Ovary (tissue), 10 donors: ENCODE measurements at places on chromosomes 4 and X. TPM values are rescaled to one million over a fixed set of nuclear protein-coding genes. Genes with fewer than 3 reads are reported as not detected.

The GRIA3 gene
- 2.0 TPM for total RNA-seq

The RGN gene
- total RNA-seq: 31.8 TPM

The NMU gene
- total RNA-seq: not detected

The FOXR2 gene
- total RNA-seq: not detected

GRCh38 chrX:95056901-95057300 is 1382.9 kb downstream of the FAM133A start:
- no peaks in the 10 kb centered on the region for H3K4me1 ChIP-seq
- H3K4me3 ChIP-seq: no peak overlapping the region
- H3K36me3 ChIP-seq: no peaks in the 10 kb centered on the region
- H3K27me3 ChIP-seq: no peaks in the 10 kb centered on the region
- DNase-seq: no peak

DNA sequence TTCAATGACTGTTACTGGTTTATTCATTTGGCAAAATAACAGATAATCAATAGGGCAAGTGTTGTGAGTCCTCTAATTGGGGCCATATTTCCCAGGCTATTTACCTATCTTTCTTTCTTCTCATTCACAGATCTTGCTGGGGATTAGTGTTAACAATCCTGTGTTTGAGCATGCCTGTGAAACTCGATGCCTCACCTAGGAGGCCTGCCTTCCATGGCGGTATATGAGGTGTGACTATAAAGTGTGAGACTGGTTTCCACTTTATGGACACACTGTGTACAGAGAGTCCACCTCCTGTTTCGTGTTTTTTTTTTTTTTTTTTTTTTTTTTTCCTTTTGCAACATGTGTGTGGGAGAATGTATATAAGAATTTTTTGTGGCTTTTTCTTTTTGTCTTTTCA is 199.3 kb downstream of the BMPR1B start:
- DNase-seq: no peak
- no peaks in the 10 kb centered on the region for H3K27me3 ChIP-seq
- no peak overlapping the region for H3K4me3 ChIP-seq
- no peaks in the 10 kb centered on the region for H3K36me3 ChIP-seq

- no peaks in the 10 kb centered on the region for H3K27me3 ChIP-seq
- H3K4me3 ChIP-seq: no peak overlapping the region
- no peaks in the 10 kb centered on the region for H3K4me1 ChIP-seq
- no peak overlapping the region for H3K27ac ChIP-seq
Observed at GRCh38 chr4:63814171-63814964, 594.9 kb downstream of the TECRL start.

DNA sequence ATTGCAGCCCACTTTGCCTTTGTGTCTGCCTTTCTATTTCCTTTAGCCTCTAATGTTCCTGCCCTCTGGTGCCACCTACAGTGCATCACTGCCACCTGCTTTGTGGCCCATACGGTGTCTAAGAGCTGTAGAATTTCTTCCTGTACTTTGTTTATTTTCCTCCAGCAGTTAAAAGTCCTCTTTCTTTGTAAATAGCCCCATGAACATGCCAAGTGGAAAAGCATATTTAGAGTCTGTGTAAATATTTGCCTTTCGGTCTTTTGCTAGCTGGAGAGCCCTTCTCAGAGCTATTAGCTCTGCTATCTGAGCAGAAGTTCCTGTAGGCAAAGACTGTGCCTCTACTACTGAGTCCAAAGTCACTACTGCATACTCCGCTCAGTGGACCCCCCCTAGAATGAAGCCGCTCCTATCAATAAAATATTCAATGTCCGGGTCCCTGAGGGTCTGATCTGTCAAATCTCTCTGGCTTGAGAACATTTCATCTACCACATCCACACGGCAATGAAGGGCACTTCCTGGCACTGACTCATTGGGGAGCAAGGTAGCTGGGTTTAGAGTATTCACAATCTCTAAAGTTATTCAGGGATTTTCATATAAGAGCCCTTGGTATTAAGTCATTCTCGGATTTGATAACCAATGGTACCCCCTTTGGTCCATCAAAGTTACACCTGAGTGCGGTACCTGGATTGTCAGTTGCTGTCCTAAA is 36.3 kb downstream of the SULT1E1 start:
- H3K27me3 ChIP-seq: no peaks in the 10 kb centered on the region
- H3K4me1 ChIP-seq: no peaks in the 10 kb centered on the region
- H3K4me3 ChIP-seq: no peak overlapping the region
- no peak overlapping the region for H3K27ac ChIP-seq
- no peak for DNase-seq
- no peaks in the 10 kb centered on the region for H3K36me3 ChIP-seq

DNA sequence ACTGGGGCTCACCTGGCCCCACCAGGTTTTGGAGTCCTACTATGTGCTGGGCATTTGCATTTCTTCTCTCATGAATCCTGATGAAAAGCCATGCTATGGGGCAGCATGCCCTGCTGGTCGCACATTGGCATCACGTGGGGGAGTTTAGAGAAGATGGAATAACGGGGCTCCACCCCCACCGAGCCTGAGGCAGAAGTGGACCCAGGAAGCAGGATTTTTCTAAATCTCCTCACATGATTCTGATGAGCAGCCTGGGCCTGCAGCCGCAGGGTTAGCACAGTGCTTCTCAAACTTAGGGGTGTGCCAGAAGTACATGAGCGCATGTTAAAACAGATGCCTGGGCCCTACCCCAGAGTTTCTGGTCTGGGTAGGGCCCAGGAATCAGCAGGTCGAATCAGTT is 4.6 kb upstream of the SORCS2 start:
- no peaks in the 10 kb centered on the region for H3K27me3 ChIP-seq
- H3K4me1 ChIP-seq: peaks cover 5% of the 10 kb centered on the region
- H3K27ac ChIP-seq: no peak overlapping the region
- no peak for DNase-seq
- H3K4me3 ChIP-seq: no peak overlapping the region

DNA sequence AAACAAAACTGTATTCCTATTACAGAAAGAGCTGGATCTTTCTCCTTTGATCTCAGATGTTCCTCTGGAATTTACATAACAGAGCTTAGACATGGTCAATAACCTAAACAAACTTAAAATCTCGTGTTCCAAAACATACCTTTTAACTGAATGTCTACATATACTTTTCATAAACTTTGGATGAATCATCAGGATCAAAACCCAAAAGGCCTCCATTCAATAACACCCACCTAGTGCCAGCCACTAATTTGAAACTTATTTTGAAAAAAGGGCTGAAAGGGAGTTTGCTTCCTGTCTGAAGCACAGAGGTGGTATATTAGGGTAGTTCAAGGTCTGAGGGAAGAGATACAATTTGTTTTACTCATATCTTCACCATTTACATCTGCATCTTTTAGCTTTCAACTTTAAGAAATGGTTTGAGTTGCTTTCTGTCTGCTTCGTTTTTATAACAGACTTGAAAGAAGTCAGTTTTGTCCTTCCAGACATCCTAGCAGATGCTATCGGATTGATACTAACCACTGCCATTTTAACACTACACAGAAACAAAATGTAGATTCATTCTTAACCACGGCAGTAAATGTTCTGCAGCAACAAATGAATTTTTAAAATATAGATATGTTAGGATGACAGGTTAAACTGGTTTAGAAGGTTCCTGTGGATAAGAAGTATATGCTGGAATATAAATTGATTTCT is 242.8 kb upstream of the DKK2 start:
- no peak overlapping the region for H3K4me3 ChIP-seq
- no peaks in the 10 kb centered on the region for H3K27me3 ChIP-seq
- no peaks in the 10 kb centered on the region for H3K36me3 ChIP-seq
- DNase-seq: no peak
- H3K4me1 ChIP-seq: no peaks in the 10 kb centered on the region

DNA sequence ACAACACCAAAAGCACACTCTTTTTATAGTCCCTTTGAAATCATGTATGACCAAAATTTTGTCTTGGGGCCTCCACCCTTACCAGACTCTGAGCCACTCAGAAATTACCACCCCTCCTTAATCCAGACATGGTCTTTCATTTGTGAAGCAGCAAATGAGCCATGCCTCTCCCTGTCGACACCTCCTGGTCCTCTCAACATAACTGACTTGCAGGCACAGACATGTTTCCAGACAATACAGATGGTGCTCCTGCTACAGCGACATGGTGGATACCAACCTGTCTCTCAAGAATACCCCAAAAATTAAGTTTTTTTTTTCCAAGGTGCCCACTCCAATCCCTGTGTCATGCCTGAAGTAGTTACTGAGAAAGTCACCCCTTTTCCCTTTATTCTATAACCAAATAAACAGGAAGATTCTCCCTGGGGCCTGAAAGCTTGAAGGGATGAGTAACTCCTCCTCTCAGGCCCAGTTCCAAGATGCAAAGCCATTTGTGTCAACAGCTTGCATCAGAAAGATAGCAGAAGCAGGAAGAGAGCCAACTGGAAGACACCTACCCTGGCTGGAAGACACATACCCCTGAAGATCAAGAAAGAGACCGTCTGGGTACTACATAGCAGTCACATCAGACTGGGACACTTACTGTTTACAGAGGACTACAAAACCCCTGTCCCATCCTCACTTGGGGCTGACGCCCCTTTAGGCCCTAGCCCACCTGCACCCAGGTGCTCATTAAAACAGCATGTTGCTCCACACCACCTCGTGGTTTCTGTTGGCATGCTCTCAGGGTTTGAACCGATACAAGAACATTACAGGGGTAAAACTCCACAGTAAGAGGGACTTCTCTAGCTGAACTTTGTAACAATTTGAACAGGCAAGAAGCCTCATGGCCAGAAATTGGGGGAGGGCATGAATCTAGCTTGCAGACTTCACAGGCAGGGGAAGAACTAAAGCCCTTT is 5.5 kb upstream of the UGT2B17 start:
- no peak for DNase-seq
- no peaks in the 10 kb centered on the region for H3K27me3 ChIP-seq
- H3K27ac ChIP-seq: no peak overlapping the region

DNA sequence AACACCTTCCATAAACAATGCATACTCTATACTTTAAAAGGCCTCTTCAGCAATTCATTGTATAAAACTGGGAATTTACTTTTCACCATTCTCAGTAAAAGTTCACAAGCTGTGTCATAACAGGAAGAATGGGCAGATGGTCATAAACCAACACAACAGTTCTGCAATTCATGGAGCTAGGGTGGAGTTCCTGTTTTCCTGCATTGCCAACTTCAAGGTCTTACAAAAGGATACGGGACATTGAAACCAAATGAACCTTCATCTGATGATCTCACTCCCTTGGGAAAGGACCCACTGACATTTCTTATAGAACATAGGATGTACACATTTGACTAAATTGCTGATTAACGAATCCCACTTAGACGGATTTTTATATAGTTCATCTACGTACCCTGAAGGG is 4.1 kb downstream of the KDR start:
- no peak for DNase-seq
- H3K27ac ChIP-seq: no peak overlapping the region
- H3K36me3 ChIP-seq: no peaks in the 10 kb centered on the region
- no peaks in the 10 kb centered on the region for H3K27me3 ChIP-seq
- H3K4me1 ChIP-seq: no peaks in the 10 kb centered on the region

DNA sequence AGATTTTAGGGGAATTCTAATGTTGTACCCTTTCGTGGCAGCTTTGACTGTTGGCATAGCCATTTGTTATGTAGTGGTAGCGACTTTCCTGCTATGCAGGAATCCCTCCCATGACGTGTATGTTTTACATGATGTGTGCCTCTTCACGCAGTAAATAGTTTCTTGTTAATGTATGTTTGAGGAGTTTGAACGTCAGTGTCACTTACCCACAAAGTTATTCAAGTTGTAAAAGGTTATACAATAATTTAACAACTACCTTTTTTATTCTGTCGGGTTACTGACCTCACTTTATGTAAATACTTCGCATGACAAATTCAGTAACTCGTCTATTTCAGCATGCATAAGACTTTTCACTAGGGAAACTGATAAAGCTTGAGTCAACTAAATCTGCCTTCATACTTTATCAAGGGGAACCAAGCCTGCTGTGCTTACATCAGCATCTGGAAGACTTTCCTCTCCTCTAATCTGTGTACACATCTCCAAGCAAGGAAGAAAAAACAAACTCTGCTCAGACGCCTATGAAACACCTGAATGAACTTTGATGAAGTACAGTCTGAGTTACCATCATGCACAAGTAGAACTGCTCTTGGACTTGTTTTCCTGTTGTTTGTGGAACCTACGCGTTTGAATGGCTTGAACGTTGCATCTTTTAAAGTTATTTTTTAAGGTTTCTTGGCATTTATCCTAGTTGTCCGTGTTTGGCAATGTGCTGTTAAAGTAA is 61.2 kb downstream of the SLC9A6 start:
- no peaks in the 10 kb centered on the region for H3K27me3 ChIP-seq
- DNase-seq: no peak
- no peak overlapping the region for H3K4me3 ChIP-seq
- H3K36me3 ChIP-seq: no peaks in the 10 kb centered on the region
